ENCODE measurements at places on chromosomes 16 and 17. TPM values are rescaled to one million over a fixed set of nuclear protein-coding genes. Genes with fewer than 3 reads are reported as not detected.

Gene CA5A
- total RNA-seq: not detected

Gene KRTAP9-8
- total RNA-seq: not detected

Gene KRTAP2-3
- total RNA-seq: not detected

Gene PRAC2
- not detected for total RNA-seq

DNA sequence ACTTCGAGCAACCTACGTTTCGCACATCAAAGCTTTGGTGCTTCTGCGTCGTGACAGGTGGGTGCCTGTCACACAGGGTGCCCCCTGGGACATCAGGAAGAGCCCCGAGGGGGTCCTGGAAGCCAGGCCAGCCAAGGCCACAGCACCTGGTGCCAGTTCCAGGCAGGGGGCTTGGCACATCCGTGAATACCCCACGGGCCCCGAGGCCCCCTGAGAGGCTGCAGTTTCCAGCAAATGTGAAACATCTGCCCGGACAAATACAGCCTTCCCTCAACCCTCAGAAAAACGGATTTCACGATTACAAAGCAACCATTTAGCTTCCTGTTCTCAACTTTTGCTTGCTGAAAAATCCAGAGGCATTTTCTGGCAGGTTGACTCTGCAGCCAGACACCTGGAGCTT lies 109.3 kb upstream of the METRNL start:
- DNase-seq: peak; percentile 49

DNA sequence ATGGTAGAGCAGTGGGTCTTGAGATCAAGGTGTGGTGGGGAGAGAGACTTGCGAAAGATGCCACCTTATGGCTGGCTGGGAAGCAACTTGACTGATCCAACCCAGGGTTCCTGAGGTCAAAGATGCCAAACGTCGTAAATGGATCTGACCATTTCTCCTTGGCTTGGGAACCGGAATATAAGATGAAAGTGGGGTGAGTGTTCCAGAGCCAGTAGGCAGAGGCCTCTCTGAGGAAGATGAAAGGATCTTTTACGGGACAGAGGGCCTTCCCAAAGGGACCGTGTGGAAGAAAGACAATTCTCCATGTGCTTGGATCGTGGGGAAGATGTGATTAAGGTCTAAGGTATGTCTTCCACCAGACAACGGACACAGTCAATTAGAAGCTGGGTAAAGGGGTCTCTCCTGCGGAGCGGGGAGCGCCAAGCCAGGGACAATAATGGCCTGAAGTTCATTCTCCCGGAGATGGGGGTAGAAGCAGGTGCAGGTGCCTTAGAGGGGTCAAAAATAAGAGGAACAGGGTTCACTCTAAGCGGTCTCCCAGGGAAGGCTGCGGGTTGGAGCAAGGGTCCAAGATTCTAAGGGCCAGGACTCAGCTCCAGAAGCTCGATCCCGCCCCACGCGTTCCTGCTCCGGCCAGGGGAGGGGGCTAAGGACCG lies 800 bp downstream of the FXR2 start:
- no peak for DNase-seq

- no peak for DNase-seq
Measured at GRCh38 chr17:83096401-83097224, 17.2 kb downstream of the METRNL start.

- no peak for DNase-seq
Measured at GRCh38 chr16:89956505-89957215, 8.1 kb downstream of the DEF8 start.

DNA sequence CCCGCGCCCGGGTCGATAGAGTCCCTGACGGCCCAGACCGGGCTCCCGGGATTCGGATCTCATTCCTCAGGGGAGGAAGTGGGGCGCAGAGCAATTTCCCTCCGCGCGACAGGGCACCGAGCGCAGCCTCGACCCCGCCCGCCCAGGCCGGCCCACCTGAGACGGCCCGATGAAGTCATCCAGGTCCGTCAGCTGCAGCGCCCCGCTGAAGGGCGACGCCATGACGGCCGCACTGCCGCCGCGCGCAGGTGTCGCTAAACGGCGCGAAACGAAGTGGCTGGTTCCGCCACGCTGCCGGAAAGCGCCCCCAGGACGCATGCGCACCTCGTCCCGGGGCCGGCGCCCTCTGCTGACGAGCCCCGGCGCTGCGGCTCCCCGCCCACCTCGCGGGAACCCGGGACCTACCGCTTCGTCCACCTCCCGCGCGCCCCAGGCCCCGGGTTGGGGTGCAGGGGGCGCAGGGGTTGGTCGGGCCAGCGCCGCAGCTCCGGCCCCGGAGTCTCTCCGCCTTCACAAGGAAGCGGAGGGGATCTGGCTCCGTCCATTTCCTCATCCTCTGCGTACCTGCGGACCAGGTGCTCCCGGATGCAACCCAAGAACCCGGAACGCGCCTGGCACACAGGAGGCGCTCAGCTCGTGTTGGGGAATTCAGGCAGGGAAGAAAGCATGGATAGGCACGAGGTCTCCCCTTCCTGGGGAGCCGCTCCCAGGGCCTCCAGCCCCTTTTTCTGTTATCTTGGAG lies at the start of gene CIAO3:
Gene CIAO3, minus strand, starts transcription at position 234 of the 742 bp plus-strand sequence. Its CDS starts 12 bp downstream, at position 222.
- DNase-seq: peak; percentile 97

- no peak for DNase-seq
Measured at GRCh38 chr16:69314534-69314933, 3.4 kb downstream of the VPS4A start.

GRCh38 chr16:68283346-68283745 lies 19.0 kb downstream of the SLC7A6 start:
- no peak for DNase-seq

- DNase-seq: peak; percentile 97
Measured at GRCh38 chr16:57694725-57695679, at the start of gene DRC7. Gene DRC7 (plus strand): TSS chr16:57694806. CDS start chr16:57697950, 3,144 bp downstream.

All from hematopoietic multipotent progenitor cell (in vitro differentiated cells).